ENCODE measurements at places on chromosomes 7 and 10.

GRCh38 chr10:123143825-123144168, 4.1 kb upstream of the HMX2 start:
- DNase-seq, result no peak

DNA sequence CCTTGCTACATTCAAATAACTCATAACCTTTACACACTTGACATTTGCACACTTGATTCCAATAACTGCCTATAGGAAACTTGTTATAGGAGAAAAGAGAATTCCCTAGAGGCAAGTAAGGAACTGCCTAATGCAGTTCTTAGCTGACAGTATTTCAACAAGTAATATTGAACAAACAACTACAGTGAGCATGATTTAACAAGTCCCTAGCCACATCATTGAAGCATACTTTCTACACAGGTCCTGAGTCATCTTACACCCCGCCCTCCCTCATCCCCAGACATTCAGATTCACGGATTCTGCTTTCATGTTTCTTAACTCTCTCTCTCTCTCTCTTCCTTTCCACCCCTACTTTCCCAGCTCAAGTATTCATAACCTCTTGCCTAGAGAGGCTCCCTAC, 153.5 kb downstream of the LSM5 start:
- no peak for DNase-seq

DNA sequence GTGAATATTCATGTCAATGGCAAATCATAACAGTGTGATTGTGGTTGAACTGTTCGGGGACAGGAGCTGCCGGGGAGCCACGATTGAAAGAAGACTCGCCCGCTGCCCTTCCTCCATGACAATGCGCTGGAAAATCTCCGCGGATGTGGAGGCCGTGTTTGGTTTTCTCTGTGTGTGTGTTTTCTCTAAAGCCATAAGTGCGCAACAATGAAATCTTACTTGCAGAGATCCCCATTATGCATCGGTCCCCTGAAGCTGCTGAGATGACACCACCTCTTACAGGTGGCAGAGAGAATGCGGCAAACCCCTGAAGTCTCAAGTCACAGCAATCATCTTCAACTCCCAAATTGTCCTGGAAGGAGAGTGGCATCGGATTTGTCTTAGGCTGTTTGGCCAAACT, 442.3 kb upstream of the MKI67 start:
- DNase-seq, result no peak

DNA sequence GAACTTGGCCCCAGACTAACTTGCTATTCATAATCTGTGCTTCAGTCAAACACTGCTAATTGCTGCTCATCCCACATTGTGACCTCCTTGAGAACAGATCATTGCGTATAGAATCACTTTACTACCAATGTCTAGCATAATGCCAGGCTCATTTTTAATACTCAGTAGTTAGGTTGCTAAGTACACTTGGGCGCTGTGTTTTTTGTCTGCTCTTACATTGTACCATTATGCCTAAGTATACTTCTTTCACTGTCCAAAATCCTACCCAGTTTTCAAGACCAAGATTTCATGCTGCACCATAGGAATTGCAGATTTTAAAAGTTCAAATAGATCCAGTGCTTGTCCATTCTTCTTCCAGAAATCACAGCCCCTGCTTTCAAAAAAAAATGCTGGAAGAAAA, 32.8 kb upstream of the TMEM106B start:
- DNase-seq, result no peak
